ENCODE measurements at places on chromosomes 2 and 18.

GRCh38 chr2:102117472-102117858 is 25.1 kb upstream of the IL1R1 start:
- no peak for DNase-seq

GRCh38 chr2:23953625-23954024 is 13.4 kb downstream of the UBXN2A start:
- DNase-seq = no peak

DNA sequence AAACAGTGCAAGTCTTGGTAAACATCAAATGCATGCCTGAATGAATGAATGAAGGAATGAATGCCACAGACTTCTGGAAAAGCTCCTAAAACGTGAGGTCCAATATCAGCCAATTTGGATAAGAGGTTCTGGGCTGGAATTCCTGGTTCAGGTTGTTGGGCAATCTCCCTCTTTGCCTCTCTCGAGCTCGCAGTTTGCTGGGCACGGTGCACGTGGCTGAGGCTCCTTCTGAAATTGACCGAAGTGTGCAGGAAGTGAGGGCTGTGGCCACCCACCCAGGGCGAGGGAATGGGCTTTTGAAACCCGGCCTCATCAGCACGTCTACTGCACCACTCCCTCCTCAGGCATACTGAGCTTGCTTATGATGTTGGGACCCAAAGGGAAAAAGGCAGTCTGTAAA is 288.8 kb upstream of the HS6ST1 start:
- DNase-seq = no peak

- DNase-seq = no peak
These were observed 5.9 kb upstream of the NEURL3 start for GRCh38 chr2:96510931-96511595.

GRCh38 chr18:23992089-23992940 is 22.2 kb upstream of the TTC39C start:
- peak; percentile 76 for DNase-seq

GRCh38 chr2:230921806-230922595 is 3.0 kb downstream of the GPR55 start:
- no peak for DNase-seq

DNA sequence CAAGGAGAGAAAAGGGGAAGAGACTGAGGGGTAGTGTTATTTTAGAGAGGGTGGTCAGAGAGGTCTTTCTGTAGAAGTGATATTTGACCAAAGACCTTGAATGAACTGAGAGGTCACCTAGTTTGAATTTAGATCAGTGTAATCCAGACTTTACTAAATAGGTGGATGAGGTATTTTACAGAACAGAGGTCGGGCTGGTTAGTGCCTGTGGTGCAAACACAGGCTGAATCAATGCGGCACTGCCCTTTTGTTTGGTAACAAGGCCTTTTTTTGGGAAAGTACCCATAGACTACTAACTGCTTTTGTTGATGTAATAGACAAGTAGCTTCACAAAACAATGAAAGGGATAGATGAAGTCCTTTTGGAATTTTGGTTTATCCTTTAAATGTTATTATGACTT is 15.9 kb downstream of the RAPGEF4 start:
- DNase-seq = no peak

GRCh38 chr2:12543978-12544558 is 172.7 kb upstream of the TRIB2 start:
- DNase-seq = no peak

DNA sequence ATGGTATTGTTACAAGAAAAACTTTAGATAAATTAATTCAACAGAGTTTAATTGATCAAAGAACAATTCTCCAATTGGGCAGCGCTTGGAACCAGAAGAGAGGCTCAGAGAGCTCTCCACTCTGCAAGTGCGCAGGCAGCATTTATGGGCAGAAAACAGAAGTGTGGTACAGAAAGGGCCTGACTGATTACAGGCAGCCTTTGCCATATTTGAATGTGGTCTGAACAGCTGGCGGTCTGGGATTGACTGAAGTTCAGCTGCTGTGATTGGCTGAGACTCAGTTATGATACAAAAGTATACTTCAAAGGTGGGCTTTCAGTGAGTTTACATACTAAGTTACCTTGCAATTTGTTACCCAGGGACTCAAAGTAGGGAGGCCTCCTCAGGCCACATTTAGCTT is 301.3 kb upstream of the ID2 start:
- DNase-seq = no peak

DNA sequence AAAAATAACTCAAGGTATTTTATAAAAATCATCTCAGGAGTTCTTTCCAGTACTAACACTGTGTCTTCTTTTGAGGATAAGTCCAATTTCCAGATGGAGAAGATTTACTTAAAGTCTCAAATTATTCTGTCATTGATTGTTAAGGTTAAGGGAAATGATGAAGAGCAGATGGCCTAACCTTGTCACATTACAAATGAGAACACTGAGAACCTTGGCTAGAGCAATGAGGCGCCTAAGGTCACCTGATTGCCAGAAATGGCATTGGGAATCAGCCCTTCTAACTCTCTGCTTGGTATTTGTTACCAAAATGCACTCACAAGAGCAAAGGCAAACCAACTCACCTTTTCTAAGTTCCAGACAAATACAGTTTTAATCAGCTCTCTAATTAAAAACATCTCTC is 835.1 kb downstream of the RNF144A start:
- no peak for DNase-seq

- no peak for DNase-seq
These were observed 5.5 kb downstream of the RTKN start for GRCh38 chr2:74436111-74436805.

- DNase-seq = no peak
These were observed 114.7 kb upstream of the TNP1 start for GRCh38 chr2:216974321-216975302.

DNA sequence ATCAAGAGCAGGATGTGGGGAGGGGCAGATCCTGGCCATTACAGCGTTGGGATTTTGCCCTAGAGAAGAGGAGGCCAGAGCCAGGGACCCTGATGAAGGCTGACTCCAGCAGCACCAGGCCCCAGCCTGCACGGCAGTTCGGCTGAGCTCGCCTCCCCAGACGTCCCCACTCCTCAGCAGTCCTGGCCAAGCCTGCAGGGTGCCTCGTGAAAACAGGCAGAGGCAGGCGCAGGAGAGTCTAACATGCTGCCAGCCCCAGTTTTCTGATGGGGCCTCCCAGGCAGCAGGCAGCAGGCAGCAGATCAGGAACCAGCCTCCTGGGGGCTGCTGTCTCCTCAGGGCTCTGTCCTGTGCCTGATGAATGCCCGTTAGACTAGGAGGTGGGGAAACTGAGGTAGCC is 19.7 kb upstream of the GLI2 start:
- DNase-seq = no peak

GRCh38 chr2:73984922-73985307 is 205 bp downstream of the TET3 start:
- DNase-seq = peak; percentile 61

DNA sequence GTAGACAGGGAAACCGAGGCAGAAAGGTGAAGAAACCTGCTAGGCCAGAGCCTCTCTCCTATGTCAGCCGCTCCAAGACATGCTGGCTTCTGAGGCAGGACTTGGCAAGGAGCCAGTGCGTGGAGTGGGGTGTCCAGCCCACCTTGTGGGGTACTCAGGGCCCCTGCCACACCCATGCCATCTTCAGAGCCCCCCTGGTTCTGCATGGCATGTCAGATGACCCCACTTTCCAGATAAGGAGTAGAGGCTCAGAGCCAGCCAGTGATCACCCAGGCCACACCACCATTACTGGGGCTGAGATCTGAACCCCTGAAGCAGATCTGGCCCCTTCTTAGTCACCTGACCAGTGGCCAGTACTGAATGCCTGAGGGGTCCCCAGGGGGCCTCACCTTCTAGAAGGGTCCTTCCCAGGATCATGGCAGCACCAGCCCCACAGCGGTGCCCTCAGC is 14.7 kb downstream of the CROCC2 start:
- no peak for DNase-seq

GRCh38 chr18:10838553-10838952 is 310.8 kb downstream of the PIEZO2 start:
- no peak for DNase-seq

- no peak for DNase-seq
These were observed 447.8 kb upstream of the SPHKAP start for GRCh38 chr2:228629251-228629650.

- DNase-seq = peak; percentile 45
These were observed 66.5 kb downstream of the CAB39 start for GRCh38 chr2:230779126-230779525.

DNA sequence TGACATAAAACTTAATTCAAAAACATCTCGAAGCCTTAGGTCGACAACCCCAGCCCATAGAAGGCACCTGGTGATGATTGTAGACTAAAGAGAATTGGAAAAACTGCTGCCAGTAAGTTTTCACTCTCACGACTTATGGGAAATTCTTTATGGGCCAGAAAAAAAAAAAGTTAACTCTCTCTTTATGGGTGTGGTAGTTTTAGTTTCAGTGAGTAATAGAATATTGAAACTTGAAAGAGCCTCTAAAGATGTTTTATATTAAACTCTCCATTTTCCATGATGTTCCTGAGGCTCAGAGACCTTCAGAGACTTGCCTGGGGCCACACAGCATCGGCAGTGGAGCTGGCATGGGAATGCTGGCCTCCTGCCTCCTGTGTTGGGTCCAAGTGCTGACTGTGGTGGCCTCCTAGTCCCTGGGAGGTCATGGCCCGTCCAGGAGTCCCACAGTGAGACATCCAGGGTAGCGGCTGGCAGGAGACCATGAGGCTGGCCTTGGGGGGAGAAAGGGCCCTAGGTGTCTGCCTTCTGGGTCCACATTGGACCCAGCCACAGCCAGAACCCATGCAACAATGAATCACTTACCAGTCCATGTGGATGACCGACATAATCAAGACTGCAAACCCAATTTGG is 158.9 kb downstream of the SEPTIN10 start:
- DNase-seq = no peak

- DNase-seq = no peak
These were observed 38.9 kb upstream of the SCG2 start for GRCh38 chr2:223641082-223641481.

DNA sequence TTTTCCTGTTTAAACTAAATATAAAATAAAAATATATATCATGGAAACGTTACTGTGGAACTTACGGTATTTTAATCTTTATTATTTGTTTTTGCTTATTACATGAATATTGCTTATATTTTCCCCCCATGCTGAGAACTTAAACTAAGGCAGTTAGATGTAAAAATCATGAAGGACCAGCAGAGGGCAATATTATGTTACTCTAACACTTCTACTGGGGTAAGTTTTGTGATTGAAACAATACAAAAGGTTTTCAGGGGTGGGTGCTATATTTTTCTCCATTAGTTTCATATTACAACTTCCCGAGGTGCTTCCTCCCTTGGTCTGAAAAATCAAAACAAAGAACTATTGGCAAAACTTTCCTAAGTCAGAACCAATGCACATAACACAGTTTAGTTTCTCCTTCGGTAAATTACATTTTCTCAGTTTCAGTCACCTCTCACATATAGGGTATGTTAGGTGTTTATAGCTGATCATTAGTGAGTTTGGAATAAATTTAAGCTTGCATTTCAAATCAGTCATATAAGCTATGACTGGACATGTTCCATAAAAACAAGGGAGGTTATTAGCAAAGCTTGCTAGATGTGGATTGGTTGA is 54.8 kb downstream of the ZNF407 start:
- DNase-seq = peak; percentile 38

- DNase-seq = no peak
These were observed 99.9 kb downstream of the PARD3B start for GRCh38 chr2:204645018-204645773.

- DNase-seq = no peak
These were observed 184.9 kb downstream of the AGAP1 start for GRCh38 chr2:235678712-235679111.

DNA sequence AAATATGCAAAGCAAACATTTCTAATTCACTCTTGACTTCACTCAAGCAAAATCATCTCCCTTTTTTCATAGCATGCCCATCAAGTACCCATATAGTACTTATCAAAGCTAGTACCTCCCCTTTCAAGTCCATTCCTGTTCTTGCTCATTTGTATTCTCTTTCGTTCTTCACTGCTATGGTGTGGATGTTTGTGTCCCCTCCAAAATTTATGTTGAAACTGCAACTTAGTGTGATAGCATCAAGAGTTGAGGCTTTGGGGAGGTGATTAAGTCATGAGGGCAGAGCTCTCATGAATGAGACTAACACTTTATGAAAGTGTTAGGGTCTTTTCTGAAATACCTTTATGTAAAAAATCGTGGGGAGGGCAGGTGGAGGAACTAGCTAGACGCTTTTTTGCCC is 52.9 kb downstream of the RNU4ATAC start:
- no peak for DNase-seq

- no peak for DNase-seq
These were observed 37.7 kb downstream of the MROH2A start for GRCh38 chr2:233815861-233816260.

DNA sequence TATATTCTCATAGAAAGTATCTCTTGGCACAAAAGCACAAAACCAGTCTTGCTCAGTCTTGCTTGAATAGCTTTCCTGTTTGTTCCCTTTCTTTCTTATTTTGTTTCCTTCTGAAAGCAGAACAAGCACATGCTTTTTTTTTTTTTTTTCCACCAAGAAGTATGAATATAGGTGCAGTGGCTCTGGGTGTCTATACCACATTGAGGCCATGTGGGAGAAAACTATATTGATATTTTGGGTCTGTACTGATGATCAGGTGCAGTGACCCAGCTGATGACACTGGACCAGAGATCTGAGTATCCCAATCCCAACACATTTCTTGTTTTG is 28.7 kb downstream of the GEMIN6 start:
- DNase-seq = no peak

GRCh38 chr18:59488899-59489298 is 129.8 kb upstream of the LMAN1 start:
- DNase-seq = no peak
